ENCODE measurements at places on chromosomes 3 and 15.

GRCh38 chr3:21729331-21729730, 21.7 kb downstream of the ZNF385D start:
- ATAC-seq: no peak

GRCh38 chr3:157836022-157836421, 270.2 kb downstream of the SHOX2 start:
- no peak for ATAC-seq

GRCh38 chr3:173140986-173141385, at the start of gene SPATA16:
TSS of gene SPATA16 (minus strand) at chr3:173141235. CDS start at chr3:173117731, 23,504 bp downstream.
- no peak for ATAC-seq

GRCh38 chr15:98746375-98747155, 98.2 kb downstream of the IGF1R start:
- no peak for ATAC-seq

GRCh38 chr15:68423359-68424296, 8.3 kb downstream of the ITGA11 start:
- no peak for ATAC-seq

GRCh38 chr3:193972832-193973231, 163.1 kb upstream of the HES1 start:
- no peak for ATAC-seq

- ATAC-seq: peak; percentile 86
These were observed 118.7 kb downstream of the RPL22L1 start for GRCh38 chr3:170751083-170751898.
